Karpas-422 (cell line): ENCODE measurements at places on chromosomes 11 and 22.

- DNase-seq, result peak; percentile 73
These were observed 4.4 kb downstream of the TMEM258 start for GRCh38 chr11:61787928-61788491.

DNA sequence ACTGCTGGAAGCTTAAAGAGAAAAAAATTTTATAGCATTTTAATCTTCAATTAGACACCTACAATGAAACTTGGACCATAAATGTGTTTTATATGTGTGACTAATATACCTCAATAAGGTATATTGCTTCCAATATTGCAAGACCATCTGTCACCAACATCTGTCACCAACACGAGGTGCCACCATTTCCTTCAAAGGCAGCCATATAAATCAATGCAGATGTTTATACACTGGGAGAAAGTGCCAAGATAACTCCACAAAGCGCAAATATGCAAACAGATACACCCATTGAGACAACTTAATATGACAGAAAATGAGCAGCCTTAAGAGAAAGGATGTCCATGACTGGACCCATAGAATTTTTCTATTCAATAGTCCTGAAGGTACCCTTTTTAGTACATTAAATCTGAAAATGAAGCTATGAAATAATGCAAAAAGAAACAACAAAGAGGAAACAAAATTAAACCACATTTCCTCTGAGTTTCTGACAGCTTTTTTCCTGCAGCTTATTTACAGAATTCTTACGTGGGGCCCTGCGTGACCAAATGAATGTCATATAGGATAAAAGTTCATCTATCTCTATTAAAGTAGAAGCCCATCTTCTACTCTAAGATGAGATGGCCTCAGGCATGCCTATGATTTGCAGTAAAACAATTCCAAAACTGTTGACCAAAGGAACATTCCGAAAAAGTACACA lies 12.5 kb downstream of the MPZL3 start:
- DNase-seq, result no peak

DNA sequence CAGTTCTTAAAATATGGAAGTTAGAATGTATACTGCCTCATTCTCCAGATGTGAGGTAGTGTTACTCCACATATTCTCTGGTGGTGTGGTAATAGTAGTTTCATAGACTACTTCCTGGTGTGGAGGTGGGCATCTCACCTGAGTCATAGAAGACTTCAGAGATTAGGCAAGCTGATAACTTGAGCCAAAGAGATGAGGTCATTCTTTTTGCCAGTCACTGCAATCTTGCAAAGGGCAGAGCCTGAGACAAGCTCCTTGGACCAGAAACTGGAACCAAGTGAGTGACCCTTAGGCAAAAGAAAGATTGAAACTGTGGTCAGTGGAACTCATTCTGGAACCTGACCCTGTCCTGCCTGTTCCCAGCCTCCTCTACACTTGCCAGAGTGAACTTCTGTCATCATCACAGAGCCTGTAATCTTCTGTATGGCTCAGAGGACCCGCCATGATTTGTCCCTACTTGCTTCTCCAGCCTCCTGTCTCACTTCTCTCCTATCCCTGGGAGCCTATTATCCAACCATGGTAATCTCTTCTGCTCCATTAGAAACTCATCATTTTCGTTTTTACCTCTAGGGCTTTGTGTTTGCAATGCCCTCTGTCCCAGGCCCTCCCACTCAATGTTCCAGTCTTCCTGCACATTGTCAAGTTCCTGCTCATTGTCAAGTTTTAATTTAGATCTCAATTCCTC lies 10.6 kb upstream of the CCDC83 start:
- no peak for DNase-seq

DNA sequence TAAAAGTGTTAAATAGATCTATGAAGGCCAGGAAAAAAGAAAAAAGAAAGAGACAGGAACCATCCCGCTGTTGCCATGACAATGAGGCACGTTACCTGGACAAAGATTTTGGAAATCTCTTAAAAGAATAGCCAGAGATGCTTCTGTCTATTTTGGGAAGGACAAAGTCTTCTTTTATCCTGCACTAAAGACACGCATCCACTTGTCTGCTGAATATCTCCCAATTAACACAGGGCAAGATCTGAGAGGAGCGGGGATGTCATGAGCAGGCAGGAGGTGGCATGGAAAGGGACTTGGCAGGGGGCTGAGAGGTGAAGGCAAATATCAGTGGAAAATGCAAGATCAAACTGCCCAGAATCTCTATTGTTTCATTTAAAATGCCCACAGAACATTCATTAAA lies 153.8 kb upstream of the BLID start:
- DNase-seq, result no peak

DNA sequence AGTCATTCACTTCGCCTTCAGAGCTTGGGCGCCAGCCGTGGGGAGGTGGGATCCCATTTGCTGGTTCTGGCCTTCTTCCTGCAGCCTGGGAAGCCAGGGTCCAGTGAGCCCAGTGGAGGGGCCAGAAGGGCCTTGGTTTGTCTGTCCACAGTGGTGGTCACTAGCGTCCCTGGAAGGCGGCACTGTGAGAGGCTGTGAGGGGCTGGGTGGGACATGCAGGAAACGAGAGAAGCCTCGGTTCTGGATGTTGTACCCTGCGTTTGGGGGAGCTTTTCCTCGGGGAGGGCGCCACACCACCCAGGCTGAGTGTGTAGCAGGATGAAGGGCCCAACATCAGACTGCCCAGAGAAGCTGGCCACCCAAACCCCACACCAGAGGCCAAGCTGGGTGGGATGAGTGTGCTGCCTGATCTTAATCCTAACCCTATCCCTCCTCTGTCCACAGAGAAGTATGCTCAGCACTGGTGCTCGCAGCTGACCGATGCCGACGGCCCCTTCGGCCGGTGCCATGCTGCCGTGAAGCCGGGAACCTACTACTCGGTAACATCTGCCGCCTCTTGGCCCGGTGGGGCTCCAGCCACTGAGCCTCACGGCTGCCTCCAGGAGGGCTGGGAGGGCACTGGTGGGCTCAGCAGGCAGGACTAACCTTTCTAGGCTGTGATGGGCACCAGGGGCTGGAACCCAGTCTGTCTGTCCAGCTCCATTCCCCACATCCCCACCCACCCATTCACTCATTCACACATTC lies 14.4 kb downstream of the MUC5AC start:
- peak; percentile 42 for DNase-seq

DNA sequence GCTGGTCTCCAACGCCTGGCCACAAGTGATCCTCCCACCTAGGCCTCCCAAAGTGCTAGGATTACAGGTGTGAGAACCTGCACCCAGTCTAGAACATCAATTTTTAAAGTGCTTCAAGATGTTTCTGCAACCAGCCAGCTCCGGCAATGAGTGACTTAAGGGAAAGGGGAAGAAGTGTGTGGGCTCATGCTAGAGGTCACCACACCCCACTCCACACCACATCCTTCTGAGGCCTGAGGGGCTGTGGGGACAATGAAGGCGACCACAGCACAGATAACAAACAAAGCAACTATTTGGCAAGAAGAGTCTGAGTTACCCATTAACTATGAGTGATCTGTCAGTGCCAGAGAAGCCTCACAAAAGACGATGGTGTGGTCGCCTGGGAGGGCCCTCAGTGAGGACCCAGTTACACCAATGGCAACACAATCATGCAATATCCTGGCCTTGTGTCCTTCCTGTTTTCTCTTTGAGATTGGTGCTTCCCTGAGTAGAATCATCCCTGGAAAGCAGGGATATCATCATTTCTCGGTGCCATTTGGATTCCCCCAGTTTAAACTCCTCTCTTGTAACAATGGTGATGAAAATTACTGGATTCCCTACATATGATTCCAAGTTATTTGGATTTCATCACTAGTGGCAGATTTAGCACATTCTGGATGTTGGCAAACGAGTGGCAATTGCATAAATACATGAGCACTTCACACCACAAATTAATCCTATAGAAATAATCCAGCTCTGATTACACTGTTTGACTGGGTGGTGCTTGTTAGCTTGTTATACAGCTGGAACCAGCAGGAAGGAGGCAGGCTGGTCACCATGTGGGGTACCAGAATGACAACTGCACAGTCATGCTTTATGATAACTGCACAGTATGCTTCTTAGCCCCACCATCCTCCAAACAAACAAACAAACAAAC lies 18.4 kb downstream of the ABTB2 start:
- no peak for DNase-seq

DNA sequence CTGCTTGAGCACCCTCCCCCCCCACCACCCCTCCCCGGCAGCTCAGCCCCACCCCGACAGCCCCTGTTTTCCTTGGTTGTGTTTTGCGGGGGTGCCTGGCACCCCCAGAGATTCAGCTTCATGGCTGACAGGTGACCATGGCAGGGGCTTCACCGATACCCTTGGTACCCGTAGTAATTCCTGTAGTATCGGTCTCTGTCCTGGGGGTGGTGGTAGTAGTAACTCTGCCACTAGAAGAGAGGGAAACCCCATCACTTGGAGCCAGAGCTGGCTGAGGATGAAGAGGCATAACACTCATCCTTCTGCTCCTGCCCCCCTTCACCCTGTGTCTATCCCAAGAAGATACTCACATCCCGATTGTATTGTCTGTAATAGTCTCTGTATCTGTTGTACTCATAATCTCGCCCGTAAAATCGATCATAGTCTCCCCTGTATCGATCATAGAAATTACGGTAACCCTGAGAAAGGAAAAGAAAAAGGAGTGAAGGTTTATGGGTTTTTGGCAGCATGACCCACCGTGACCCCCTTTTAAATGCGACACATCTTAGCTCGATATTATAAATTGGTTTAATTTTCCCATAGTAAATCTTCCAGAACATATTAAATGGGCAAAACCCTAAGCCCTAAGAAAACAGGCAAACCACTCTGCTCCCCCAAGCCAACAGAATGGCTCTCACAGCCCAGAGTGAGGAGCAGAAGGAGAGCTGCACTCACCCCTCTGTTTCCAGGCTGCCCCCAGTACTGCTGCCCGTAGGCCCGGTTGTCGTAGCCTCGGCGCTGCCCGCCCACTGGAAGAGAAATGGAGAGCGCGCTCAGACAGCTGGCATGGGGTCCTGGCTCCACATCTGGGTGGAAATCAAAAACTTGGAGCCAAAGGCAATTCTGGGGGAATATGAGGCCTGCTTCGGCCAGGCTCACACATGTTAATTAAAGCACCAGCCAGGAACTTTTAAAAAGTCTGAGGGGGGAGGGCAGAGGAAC lies 8.0 kb downstream of the GNG3 start:
- no peak for DNase-seq

- DNase-seq, result no peak
These were observed 42.0 kb downstream of the FEZ1 start for GRCh38 chr11:125454047-125454446.

- DNase-seq, result no peak
These were observed 10.6 kb downstream of the LRRC32 start for GRCh38 chr11:76659672-76660532.

GRCh38 chr11:113626736-113627135 lies 79.4 kb downstream of the TMPRSS5 start:
- no peak for DNase-seq

DNA sequence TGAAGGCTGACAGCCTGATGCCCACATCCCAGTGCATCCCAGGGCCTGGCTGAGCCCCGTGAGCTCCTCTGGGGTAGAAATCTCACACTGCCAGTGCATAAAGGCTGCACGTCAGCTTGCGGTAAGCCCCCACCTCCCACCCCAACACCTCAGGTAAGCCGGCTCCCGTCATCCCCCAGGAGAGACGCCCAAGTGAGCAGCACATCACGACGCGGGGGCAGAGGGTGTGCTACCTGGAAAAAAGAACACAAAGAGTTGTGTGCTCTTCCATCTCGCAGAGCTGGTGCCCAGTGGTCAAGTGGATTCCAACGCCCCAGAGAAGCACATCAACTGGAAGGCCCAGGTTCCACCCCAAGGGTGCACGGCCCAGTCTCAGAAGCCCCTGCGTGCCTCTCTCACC lies 50.0 kb downstream of the IGSF9B start:
- no peak for DNase-seq

- no peak for DNase-seq
These were observed 4.0 kb downstream of the KCNJ1 start for GRCh38 chr11:128862908-128863660.

GRCh38 chr11:7690648-7691047 lies 15.6 kb downstream of the OVCH2 start:
- peak; percentile 55 for DNase-seq

- no peak for DNase-seq
These were observed 80.4 kb downstream of the SPON1 start for GRCh38 chr11:14042686-14043465.

GRCh38 chr11:86795949-86796348 lies 4.4 kb upstream of the PRSS23 start:
- DNase-seq, result no peak

DNA sequence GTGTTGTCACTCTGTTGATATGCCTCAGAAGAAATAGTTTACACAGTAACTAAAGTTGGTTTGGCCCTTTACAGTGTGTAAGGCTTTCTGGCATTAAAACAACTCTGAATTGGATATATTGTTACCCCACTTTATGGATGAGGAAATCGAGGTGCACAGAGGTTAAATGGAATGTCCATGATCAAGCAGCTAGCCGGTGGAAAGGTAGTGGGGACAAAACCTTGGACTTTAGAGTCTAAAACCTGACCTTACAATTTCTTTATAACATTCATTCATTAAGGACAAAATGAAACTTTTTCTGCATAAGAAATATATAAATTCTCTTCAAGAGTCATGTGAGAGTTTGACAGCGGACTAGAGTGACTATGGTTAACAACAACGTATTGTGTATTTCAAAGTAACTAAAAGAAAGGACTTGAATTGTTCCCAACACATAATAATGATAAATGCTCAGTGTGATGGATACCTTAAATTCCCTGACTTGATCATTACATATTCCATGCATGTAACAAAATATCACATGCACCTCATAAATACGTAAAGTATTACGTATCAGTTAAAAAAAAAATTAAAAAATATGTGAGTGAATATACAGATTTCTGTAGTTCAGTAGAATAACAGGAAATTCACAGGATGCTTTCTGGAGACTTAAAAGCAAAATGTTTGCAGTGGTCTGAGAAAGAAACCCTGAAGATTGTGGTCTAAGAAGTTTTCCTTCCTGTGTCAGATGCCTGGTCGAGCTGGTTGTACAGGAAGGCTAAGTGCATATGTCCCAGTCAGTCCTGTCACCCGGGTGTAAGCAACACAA lies 51.0 kb downstream of the TEAD1 start:
- DNase-seq, result no peak

DNA sequence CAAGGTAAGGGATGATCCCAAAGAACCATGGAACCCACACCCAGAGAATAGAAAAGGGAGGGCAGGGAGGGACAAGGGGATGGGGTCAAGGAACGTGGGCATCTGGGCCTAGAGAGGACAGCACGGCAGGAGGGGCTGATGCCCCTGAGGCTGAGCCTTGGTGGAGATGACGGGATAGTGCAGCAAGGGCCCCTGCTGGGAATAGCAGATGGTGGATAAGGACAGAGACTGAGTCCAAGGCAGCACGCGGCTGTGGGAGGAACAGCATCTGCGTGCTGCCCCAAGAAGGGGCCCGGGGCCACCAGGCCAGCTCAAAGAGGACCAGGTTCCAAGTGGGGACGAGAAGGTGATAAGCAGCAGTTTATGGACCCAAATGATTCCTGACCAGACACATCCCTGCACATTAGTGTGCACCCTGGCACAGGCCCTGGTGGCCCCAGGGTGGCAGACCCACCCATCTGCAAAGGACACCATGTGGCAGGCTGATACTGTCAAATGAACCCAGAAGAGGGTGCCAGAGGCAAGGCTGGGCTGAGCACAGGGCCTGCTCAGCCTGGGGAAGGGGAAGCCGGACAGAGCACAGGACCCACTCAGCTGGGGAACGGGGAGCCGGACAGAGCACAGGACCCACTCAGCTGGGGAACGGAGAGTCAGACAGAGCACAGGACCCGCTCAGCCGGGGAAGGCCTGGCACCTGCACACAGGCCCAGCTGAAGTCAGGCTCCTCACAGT lies 12.8 kb upstream of the TESMIN start:
- DNase-seq, result no peak

- no peak for DNase-seq
These were observed 129.9 kb downstream of the GUCY1A2 start for GRCh38 chr11:106888386-106888785.
